T-helper 2 cell treated with Interferon-gamma antibody and Interleukin-4, amounts not matched to agents 100 ng/mL and 5 ng/mL, for 36 hours (primary cell): ENCODE measurements at places on chromosomes 13 and 19. TPM values are rescaled to one million over a fixed set of nuclear protein-coding genes. Genes with fewer than 3 reads are reported as not detected.

CYP4F2 gene
- total RNA-seq, result not detected in 2 replicates

SBK3 gene
- not detected in 2 replicates for total RNA-seq

SIGLEC10 gene
- 4.8 and 5.0 TPM in 2 replicates for total RNA-seq

SHC2 gene
- not detected in 2 replicates for total RNA-seq

SERPINE3 gene
- total RNA-seq, result not detected in 2 replicates

IRGC gene
- total RNA-seq, result not detected in 2 replicates

WDR87 gene
- total RNA-seq, result not detected in 2 replicates

CCDC70 gene
- total RNA-seq, result not detected in 2 replicates

ZNF85 gene
- total RNA-seq, result 10.5 and 13.4 TPM in 2 replicates

SMAD9 gene
- not detected in 2 replicates for total RNA-seq
